ENCODE measurements at places on chromosomes 13 and 19. TPM values are rescaled to one million over a fixed set of nuclear protein-coding genes. Genes with fewer than 3 reads are reported as not detected.

Gene MUC16
- not detected for total RNA-seq

Gene ZSCAN5B
- not detected for total RNA-seq

Gene NLRP4
- total RNA-seq: not detected

Gene TNNT1
- total RNA-seq: 1.9 TPM

Gene MAB21L1
- total RNA-seq: 2.1 TPM

Gene ZNF730
- total RNA-seq: 2.1 TPM

Gene KIR2DL1
- total RNA-seq: not detected

Gene CYP2S1
- not detected for total RNA-seq

Gene IL17D
- total RNA-seq: 4.1 TPM

Gene MEIS3
- 19.2 TPM for total RNA-seq

Gene ZNF701
- 13.3 TPM for total RNA-seq

Gene CEACAM4
- not detected for total RNA-seq

Gene ZNF468
- total RNA-seq: 24.3 TPM

Gene TEX101
- not detected for total RNA-seq

Gene FAM83E
- total RNA-seq: 0.65 TPM
